ENCODE measurements at places on chromosomes 2 and 18.

- DNase-seq: no peak
Measured at GRCh38 chr2:63242747-63243146, 192.1 kb downstream of the OTX1 start.

DNA sequence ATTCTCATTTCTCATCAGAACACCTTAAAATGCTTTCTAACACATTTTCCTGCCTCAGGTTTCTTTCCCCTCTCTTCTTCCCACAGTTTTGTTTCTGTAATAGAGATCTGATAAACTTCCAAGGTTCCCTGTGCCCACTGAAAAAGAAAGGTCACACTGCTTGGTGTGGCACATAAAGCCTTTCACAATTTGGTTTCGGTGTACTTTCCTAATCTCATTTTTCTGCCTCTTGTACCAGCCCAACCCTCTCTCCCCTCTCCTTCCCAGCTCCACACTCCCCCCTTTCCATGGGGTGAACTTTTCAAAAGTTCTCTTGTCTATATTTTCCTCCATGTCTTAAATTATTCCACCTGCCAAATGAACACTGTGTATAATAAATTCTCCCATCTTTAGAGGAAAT is 7.2 kb downstream of the EIF2AK3 start:
- no peak for DNase-seq

- no peak for DNase-seq
Measured at GRCh38 chr2:38045811-38046210, 30.1 kb downstream of the CYP1B1 start.

GRCh38 chr2:229489016-229489415 is 217.9 kb upstream of the PID1 start:
- no peak for DNase-seq

- no peak for DNase-seq
Measured at GRCh38 chr2:195038153-195038552, 618.9 kb upstream of the SLC39A10 start.

GRCh38 chr2:191521608-191522208 is 156.2 kb upstream of the NABP1 start:
- no peak for DNase-seq

DNA sequence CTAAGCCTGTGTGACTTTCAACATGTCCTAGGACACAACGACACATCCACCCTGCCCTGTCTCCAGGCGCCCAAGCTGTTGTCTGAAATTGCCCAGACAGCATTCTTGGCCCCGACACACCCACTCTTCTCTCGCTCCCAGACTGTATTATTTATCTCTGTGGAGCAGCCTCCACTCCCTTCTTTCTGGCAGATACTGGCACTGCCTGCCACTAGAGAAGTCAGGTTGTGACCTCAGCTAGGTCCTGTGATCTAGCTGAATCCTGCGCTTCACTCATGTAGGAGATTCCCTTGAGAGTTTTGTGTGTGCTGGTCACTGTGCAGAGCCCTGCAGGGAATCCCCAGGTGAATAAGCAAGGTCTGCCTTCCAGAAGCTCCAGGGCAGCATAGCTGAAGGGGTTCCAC is 77.1 kb upstream of the TNP1 start:
- DNase-seq: no peak

DNA sequence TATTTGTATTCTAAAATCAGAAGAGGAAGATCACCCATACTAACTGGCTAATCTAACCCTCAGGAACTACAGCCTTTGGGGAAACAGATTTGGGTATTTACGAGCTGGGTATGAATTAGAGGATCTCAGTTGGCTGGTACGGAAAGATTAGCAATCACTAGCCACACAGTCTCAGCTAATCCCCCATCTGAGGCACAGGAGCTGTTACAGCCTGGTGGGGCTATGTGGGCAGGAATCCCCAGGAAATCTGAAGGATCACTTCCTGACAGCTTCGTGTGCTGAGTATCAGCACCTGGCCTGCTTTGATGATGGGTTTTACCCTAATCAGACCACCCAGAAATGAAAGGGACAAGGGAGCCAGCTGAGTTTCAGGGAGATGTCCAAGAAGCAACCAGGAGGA is 206.3 kb downstream of the AFF3 start:
- no peak for DNase-seq

DNA sequence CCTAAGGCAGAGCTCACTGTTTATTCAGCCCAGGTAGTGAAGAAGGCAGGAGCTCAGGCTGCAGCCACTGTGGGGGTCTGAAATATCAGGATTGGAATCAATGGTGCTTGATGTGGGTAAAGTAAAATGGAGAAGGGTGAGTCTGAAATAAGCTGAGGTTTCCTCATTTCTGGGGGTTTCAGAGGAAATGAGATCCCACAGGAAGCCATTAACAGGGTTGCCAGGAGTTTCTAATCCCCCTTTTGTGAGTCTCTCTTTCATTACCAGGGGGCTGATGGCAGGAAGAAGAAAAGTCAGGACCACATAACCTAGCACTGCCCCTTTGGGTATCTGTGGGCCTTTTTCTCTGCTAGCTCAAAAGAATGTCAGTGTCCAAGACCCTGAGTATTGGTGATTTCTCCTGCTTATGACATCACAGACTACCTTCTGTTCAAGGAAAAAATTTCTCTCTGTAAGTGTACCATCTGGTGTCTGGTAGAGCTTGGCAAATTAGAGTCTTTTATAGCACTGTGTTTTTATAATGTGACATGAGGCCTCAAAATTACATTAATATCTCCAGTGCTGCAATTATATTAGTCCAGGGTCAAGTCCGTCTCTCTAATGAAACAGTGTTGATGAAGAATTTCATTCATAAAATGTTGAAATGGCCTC is 56.0 kb downstream of the LBH start:
- DNase-seq: no peak
